ENCODE measurements at places on chromosomes 11 and 22. TPM values are rescaled to one million over a fixed set of nuclear protein-coding genes. Genes with fewer than 3 reads are reported as not detected.
A peak's percentile ranks its signal among the peaks of the same experiment; 100 is the strongest.

- peaks cover 12% of the 10 kb centered on the region for H3K36me3 ChIP-seq
- H3K27me3 ChIP-seq: no peaks in the 10 kb centered on the region
- H3K4me3 ChIP-seq: peak overlapping the region; percentile 64
These were observed 54.2 kb downstream of the SLC25A17 start for GRCh38 chr22:40764763-40765441.

GRCh38 chr22:29838599-29838956 lies 504 bp upstream of the ASCC2 start:
- peak overlapping the region; percentile 90 for H3K27ac ChIP-seq
- H3K4me1 ChIP-seq: peaks cover 31% of the 10 kb centered on the region
- peaks cover 16% of the 10 kb centered on the region for H3K36me3 ChIP-seq
- no peak for DNase-seq
- no peaks in the 10 kb centered on the region for H3K27me3 ChIP-seq

GRCh38 chr11:6646071-6646470 lies 9.5 kb downstream of the DCHS1 start:
- H3K4me1 ChIP-seq: peaks cover 2% of the 10 kb centered on the region
- no peaks in the 10 kb centered on the region for H3K27me3 ChIP-seq
- peak overlapping the region; percentile 14 for H3K27ac ChIP-seq

DNA sequence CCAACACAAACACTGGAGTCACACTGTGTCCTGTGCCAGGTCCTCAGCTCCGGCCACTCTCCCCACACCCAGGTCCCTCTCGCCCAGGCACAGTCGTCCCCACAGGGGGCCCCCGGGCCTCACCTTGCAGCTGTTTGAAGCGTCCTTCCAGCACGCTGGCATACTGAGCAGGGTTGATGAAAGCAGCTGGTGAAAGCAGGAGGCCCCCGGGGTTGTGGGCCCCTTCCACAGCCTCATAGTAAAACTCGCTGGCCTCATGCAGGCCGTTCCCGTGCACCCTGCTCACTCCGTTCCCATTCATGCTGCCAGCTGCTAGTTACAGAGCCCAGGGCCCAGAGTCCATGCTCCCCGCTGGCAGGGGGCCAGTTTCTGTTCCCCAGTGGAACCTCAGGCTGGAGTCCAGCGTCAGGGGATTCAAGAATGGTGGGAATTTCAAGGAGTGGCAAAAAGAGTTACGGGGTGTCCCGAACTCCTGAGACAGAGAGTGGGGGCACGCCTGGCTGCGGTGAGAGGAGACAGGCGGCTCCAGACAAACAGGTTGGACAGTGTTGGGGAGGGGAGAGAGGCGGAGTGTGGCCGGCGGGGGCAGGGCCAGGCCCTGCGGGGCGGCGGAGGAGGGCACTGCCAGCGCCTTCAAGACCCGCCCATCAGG lies 10.6 kb downstream of the SPTBN2 start:
- peaks cover 7% of the 10 kb centered on the region for H3K4me1 ChIP-seq
- no peaks in the 10 kb centered on the region for H3K36me3 ChIP-seq
- H3K4me3 ChIP-seq: no peak overlapping the region
- no peak for DNase-seq

The SEZ6L gene
- not detected for total RNA-seq

DNA sequence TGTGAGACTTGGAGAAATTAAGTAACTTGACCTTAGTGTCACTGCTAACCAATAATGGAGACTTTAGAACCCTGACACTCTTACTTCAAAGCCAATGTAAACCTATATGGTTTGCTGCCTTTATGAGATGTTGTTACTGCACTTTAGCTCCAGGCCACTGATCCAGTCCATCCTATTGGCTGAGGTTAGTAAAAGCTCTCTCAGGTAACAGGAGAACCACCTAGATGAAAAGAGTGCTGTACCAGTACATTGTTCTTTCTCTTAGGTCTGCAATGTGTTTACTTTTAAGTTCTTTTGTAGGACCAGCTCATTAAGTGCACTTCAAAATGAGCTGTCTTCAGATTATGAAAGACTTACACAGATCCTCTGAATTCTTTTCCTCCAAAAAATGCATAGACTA lies 994.0 kb upstream of the FAT3 start:
- DNase-seq: no peak
- no peak overlapping the region for H3K4me3 ChIP-seq

GRCh38 chr11:121770939-121771595 lies 318.3 kb upstream of the SORL1-AS1 start:
- H3K4me1 ChIP-seq: no peaks in the 10 kb centered on the region
- no peaks in the 10 kb centered on the region for H3K36me3 ChIP-seq
- no peaks in the 10 kb centered on the region for H3K27me3 ChIP-seq
- H3K27ac ChIP-seq: no peak overlapping the region

- H3K4me1 ChIP-seq: peaks cover 2% of the 10 kb centered on the region
- no peak for DNase-seq
- H3K36me3 ChIP-seq: peaks cover 10% of the 10 kb centered on the region
- H3K27ac ChIP-seq: no peak overlapping the region
- H3K4me3 ChIP-seq: no peak overlapping the region
These were observed 69.5 kb upstream of the GRIK4 start for GRCh38 chr11:120442031-120442430.

DNA sequence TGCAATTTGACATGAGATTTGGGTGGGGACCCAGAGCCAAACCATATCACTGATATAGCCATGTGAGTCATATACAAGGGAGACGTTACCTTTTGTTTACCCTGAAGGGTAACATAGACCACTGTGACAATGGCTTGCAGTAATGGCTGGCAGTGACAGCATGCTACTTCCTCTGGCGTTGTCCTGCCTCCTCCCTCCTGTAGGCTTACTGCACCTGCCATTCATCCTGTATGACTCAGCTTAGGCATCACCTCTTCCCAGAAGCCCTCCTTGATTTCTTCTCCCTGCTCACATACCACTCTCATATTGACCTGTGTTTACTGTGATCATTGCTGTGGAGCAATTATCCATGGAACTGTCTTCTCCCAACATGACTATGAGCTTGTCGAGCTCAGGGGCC lies 12.0 kb upstream of the PVALB start:
- H3K4me1 ChIP-seq: peaks cover 11% of the 10 kb centered on the region
- no peak for DNase-seq
- no peaks in the 10 kb centered on the region for H3K36me3 ChIP-seq
- H3K27me3 ChIP-seq: peaks cover 38% of the 10 kb centered on the region
- H3K27ac ChIP-seq: no peak overlapping the region

The OR56A5 gene
- not detected for total RNA-seq

The BBOX1 gene
- total RNA-seq: not detected

The HMOX1 gene
- 0.72 TPM for total RNA-seq

The HSPB2 gene
- not detected for total RNA-seq

GRCh38 chr11:121551463-121551862 lies 98.7 kb upstream of the SORL1-AS1 start:
- no peak overlapping the region for H3K4me3 ChIP-seq
- peaks cover 7% of the 10 kb centered on the region for H3K4me1 ChIP-seq
- H3K36me3 ChIP-seq: peaks cover 63% of the 10 kb centered on the region
- no peak overlapping the region for H3K27ac ChIP-seq

DNA sequence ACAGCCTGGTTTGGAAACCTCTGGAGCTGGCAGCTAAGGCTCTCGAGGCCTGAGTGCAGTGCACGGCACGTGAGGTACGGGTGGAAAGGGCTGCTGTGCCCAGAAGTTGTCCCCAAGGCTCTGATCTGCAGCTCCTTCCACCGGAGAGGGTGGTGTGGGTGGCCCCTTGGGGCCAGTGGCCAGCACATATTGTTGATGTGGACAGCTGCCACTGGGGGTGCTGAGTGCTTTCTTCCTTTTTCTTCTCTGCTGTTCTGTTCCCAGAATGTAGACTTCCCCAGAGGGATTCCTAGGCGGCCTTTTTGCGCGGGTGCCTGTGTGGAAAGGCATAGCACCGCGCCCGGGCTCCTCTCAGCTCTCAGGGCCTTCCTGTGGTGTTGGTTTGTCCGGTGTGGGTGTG lies 1476.5 kb downstream of the TBC1D22A start:
- no peak overlapping the region for H3K4me3 ChIP-seq
- peaks cover 2% of the 10 kb centered on the region for H3K4me1 ChIP-seq
- no peaks in the 10 kb centered on the region for H3K27me3 ChIP-seq
- no peak overlapping the region for H3K27ac ChIP-seq

The OSBP2 gene
- 2.1 TPM for total RNA-seq

GRCh38 chr11:9700105-9700801 lies 36.4 kb downstream of the SWAP70 start:
- no peaks in the 10 kb centered on the region for H3K27me3 ChIP-seq
- no peak overlapping the region for H3K4me3 ChIP-seq
- no peak overlapping the region for H3K27ac ChIP-seq
- DNase-seq: no peak

DNA sequence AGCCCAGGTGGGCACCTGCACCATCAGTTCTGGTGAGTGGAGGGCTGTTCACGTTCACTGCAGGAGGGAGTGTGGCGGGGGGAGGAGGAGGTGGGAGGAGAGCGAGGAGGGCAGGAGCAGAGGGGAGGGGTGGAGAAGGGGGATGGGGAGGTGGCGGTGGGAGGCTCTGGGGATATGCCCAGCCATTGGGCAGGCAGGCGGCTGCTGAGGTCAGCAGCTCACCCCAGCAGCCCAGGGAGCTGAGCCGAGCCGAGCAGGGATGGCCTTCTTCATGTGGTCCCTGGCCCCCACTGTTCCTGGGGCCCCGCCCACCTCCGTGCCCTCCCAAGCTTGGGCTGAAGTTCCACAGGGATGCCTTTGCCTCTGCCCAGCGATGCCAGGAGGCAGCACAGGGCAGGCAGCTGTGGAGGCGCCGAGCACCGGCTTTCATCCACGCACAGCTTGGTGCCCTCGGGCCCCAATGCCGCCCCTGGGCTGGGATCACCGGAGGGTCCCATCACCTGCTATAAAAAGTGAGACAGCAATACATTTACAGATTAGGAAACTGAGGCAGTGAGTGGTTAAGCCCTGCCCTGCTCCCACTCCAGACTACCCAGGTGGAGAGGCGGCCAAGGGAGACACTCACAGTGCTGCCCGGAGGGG lies 21.6 kb downstream of the RTN4R start:
- no peaks in the 10 kb centered on the region for H3K27me3 ChIP-seq
- H3K4me3 ChIP-seq: no peak overlapping the region
- peaks cover 24% of the 10 kb centered on the region for H3K4me1 ChIP-seq
- no peak for DNase-seq
- no peaks in the 10 kb centered on the region for H3K36me3 ChIP-seq
- no peak overlapping the region for H3K27ac ChIP-seq

DNA sequence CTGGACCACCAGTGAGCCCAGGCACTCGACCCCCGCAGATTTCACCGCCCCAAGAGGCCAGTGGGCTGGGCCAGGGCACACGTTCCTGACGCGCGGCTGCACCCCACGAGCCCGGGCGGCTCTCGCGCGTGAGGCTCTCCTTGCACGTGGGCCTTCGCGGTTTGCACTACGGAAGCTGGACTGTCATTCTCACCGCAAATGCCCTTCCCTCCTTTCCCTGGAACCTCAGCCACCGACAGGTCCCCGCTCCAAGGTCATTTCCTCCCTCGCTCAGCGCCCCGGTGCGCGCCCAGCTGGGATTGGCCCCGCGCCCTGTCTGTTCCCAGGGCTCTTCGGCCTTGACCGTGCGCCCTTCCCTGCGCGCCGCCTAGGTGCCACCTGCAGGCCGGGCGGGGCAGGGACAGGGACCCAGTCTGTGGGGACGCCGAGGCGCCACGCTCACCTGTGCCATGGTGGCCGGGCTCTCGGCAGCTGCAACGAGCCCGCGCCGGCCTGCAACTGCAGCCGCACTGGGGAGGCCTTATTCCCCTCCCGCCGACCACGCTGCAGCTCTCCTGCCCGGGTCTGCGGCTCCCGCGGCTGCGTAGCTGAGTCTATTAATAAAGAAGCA lies 2.1 kb upstream of the CPT1A start:
- peak overlapping the region; percentile 81 for H3K4me3 ChIP-seq
- H3K4me1 ChIP-seq: peaks cover 30% of the 10 kb centered on the region
- H3K36me3 ChIP-seq: no peaks in the 10 kb centered on the region

- H3K4me1 ChIP-seq: peaks cover 2% of the 10 kb centered on the region
- H3K4me3 ChIP-seq: no peak overlapping the region
- H3K36me3 ChIP-seq: peaks cover 53% of the 10 kb centered on the region
- no peak for DNase-seq
- H3K27ac ChIP-seq: no peak overlapping the region
These were observed 59.7 kb upstream of the CTTN start for GRCh38 chr11:70338594-70338993.

DNA sequence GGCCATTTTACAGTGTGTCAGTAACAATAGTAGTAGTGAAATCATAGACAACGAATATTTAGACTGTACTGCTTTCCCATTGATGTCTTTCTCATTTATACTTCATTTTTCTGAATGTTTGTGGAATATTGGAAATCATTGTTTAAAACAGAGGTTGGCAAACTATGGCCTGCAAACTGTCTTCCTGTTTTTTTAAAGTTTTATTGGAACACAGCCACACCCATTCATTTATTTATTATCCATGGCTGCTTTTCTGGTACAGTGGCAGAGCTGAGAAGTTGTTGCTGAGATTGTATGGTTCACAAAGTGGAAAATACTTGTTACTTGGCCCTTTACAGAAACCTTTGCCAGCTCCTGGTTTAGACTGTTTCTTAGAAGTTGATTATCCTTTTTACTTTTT lies 13.7 kb downstream of the FAR1 start:
- no peaks in the 10 kb centered on the region for H3K27me3 ChIP-seq
- no peak overlapping the region for H3K27ac ChIP-seq
- DNase-seq: no peak
- peaks cover 17% of the 10 kb centered on the region for H3K36me3 ChIP-seq
- peaks cover 12% of the 10 kb centered on the region for H3K4me1 ChIP-seq
- H3K4me3 ChIP-seq: no peak overlapping the region

- H3K36me3 ChIP-seq: no peaks in the 10 kb centered on the region
- H3K27ac ChIP-seq: no peak overlapping the region
- no peak for DNase-seq
- no peaks in the 10 kb centered on the region for H3K4me1 ChIP-seq
These were observed 155.1 kb upstream of the CADM1 start for GRCh38 chr11:115659061-115659963.

The RIMBP3B gene
- 0.26 TPM for total RNA-seq

The APOA5 gene
- total RNA-seq: not detected

The SYCE3 gene
- total RNA-seq: not detected

DNA sequence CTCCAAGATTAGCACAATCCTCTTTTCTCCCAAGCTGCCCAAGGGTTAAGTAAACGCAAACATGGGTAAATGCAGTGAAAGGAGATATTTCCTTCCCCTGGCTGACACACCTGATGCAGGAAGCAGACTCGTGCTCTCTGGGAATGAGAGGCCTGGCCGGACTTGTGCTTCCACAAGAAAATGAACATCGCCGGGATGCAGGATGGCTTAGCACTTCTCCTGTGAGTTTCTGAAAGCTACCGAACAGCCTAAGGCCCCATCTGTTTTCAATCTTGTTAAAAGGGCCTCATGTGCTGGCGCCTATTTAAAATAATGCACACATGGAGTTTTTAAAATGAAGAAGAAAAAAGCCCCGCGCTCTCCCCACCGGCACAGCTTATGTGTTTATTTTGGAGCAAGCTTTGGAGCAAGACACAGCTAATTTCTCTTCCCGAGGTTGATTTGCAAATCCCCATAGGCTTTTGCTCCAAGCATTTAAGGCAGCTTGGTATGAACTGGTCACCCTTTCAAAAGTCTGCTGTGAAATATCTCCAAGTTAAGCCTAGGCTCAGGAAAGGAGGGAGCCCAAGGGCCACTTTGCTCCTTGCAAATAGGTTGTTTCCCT lies 100.9 kb downstream of the SYN3 start:
- no peaks in the 10 kb centered on the region for H3K36me3 ChIP-seq
- H3K4me3 ChIP-seq: no peak overlapping the region
- no peaks in the 10 kb centered on the region for H3K27me3 ChIP-seq
- H3K27ac ChIP-seq: no peak overlapping the region
- DNase-seq: no peak

The OR2AG1 gene
- total RNA-seq: not detected

Measured in activated CD4-positive, alpha-beta T cell treated with anti-CD3 and anti-CD28 coated beads, Interleukin-2, amount 10 ng/mL, durations not matched to agents 24 days and 14 days (primary cell).